ENCODE measurements at places on chromosomes 7 and 10.

DNA sequence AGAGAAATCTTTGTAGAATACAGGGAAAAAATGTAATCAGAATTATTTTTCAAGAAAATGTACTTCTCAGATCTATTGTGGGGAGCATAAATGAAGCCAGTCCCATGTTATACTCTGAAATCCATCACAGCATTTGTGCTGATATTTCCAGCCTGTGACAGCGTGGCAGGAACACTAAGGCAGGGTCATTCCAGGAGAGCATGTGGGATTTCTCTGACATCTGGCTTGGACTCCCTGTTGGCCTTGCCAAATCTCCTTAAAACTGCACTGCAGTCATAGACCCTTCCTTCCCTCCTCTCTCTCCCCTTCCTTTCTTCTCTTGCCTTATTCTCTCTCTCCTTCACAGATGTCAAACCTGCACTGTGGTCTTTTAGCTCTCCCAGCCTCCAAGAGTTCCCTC is 6.5 kb upstream of the TSPAN13 start:
- no peak for DNase-seq

GRCh38 chr10:30313579-30314350 is 35.3 kb downstream of the MTPAP start:
- no peak for DNase-seq

DNA sequence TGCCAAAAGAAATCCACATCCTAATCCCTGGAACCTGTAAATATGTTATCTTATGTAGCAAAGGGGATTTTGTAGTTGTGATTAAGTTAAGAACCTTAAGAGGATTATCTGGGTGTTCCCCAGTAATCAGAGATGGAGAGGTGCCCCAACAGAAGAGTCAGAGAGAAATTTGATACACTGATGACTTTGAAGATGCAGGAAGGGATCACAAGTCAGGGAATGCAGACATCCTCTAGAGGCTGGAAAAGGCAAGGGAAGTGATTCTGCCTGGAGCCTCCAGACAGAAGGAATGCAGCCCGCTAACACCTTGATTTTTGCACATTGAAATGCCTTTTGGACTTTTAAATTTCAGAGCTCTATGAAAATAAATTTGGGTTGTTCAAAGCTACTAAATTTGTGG is 531.7 kb downstream of the DNAJB9 start:
- DNase-seq, result no peak

- DNase-seq, result no peak
Observed at GRCh38 chr7:116957874-116958273, 4.6 kb downstream of the ST7 start.

DNA sequence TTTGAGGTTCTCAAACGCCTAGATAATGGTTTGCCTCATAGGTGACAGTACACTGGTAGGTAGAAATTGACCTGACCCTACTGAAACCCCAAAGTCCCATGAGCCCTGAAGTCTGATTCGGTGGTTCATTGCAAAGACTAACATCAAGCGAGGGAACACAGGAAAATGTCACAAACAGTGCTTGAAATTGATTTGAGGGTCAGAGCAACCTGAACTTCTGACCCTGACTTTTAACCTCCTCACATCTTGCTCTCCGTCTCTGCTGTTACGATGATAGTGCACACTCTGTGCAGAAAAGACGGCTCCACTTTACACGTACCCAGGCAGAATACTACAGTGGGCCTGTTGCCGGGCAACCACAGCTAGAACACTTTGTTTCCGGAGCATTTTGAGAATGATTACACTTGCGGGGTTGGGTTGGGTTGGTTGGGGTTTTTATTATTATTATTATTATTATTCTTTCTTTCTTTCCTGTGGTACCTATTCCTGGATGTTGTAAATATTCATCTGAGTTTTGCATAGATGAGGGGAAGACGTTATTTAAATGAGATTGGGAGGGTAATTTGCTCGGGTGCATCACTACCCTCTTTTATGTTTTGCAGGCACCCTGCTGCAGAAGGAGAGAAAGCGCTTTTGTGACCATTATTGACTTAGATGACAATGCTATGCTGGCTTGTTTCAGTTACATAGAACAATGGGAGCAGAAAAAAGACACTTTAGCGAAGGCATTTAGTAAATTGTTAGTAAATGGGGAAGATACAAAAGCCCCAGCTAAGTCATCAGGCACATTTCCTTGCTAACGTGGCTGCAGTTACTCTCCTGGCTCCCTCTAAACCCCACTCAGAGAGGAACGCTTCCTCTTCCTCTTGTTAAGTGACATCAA is 438.1 kb upstream of the NRP1 start:
- DNase-seq, result peak; percentile 2

- DNase-seq, result no peak
Observed at GRCh38 chr7:129676017-129676897, 64.7 kb downstream of the NRF1 start.

DNA sequence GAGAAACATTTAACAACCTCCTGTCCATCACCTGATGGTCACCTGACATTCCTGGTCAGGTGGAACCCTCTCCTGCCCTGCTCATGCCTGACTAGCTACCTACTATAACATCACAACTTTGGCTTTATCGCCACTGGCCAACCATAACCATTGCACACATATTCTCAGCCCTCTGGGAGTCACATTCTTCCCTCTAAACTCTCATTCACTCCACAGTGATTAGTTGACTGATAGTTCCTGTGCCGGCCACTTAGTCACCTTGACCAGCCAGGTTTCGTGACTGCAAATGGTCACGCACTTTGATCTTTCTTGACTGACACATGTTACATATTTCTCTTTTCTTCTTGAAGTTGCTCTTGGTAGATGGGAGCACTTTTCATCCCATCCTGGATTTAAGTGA is 50.1 kb downstream of the GNAI1 start:
- DNase-seq, result no peak

GRCh38 chr7:123601530-123601929 is at the start of gene ASB15:
TSS of gene ASB15 (plus strand) at chr7:123601821. CDS start at chr7:123614503, 12,682 bp downstream.
- no peak for DNase-seq

GRCh38 chr10:110522365-110522988 is 24.8 kb downstream of the DUSP5 start:
- DNase-seq, result no peak

DNA sequence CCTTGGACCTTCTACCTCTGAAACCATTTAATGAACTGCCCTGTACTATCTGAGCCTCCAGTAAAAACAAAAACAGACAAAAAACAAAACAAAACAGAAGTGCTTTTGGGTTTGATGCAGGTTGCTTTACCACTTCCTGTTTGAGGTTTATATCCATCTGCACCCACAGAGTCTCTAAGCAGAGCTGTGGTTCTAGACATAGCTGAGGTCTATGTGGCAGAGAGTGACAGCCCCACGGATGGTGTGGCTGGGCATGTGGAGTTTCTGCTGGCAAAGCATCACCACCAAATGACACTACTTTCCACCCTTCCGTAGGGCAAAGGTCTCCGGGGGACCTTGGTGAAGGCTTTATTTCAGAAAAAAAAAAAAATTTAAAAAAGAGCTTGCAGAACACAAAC is 754.2 kb downstream of the GRID1 start:
- DNase-seq, result peak; percentile 63
